Right lung (tissue), 10 donors: ENCODE measurements at places on chromosomes 4 and X. TPM values are rescaled to one million over a fixed set of nuclear protein-coding genes. Genes with fewer than 3 reads are reported as not detected.

DNA sequence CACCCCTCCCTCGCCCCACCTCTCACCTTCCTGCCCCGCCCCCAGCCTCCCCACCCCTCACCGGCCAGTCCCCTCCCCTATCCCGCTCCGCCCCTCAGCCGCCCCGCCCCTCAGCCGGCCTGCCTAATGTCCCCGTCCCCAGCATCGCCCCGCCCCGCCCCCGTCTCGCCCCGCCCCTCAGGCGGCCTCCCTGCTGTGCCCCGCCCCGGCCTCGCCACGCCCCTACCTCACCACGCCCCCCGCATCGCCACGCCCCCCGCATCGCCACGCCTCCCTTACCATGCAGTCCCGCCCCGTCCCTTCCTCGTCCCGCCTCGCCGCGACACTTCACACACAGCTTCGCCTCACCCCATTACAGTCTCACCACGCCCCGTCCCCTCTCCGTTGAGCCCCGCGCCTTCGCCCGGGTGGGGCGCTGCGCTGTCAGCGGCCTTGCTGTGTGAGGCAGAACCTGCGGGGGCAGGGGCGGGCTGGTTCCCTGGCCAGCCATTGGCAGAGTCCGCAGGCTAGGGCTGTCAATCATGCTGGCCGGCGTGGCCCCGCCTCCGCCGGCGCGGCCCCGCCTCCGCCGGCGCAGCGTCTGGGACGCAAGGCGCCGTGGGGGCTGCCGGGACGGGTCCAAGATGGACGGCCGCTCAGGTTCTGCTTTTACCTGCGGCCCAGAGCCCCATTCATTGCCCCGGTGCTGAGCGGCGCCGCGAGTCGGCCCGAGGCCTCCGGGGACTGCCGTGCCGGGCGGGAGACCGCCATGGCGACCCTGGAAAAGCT, at the start of the genes HTT and HTT-AS:
HTT (plus strand) TSS at position 604 of the 768 bp plus-strand sequence; CDS start at position 749, 145 bp downstream.
HTT-AS (minus strand) TSS at position 461 of the 768 bp plus-strand sequence.
- DNase-seq = peak; percentile 98

Gene SPANXD
- not detected for polyA plus RNA-seq

Gene ETNPPL
- not detected for polyA plus RNA-seq

Gene C4orf51
- not detected for polyA plus RNA-seq

Gene SUPT20HL2
- not detected for polyA plus RNA-seq

- DNase-seq = no peak
These were observed 210.4 kb downstream of the MID1IP1 start for GRCh38 chrX:39011454-39012221.

Gene GABRB1
- not detected for polyA plus RNA-seq

GRCh38 chr4:102642631-102643298, 118.0 kb downstream of the MANBA start:
- DNase-seq = no peak

GRCh38 chr4:168188754-168189153, 96.4 kb downstream of the ANXA10 start:
- DNase-seq = no peak

Gene SLIT2
- 112 TPM for polyA plus RNA-seq

GRCh38 chrX:123976706-123977316, 15.3 kb downstream of the STAG2 start:
- no peak for DNase-seq

Gene TMEM35A
- polyA plus RNA-seq = 9.0 TPM

Gene PPARGC1A
- polyA plus RNA-seq = 3.7 TPM

DNA sequence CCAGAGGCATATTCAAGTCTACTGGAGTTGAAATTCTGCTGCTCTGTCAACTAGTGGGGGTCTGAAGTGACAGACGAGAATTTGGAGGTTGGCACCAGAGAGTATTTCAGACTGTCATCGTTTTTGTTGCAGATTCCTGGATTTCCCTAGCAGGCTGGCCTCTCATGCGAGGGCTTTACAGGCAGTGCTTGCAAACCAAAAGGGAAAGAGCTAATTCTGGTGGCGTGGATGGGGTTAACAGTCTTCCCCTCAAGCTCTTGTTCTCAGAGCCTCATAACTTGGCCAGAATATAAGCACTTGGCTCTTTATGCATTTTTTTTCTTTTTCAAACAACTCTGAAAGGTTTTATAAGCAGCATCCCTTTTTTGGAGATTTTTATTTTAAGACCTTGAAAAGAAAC, at the start of gene SPARCL1:
SPARCL1 (minus strand) TSS at position 190 of the 400 bp plus-strand sequence. CDS start 29,802 bp downstream, outside the sequence.
- DNase-seq = peak; percentile 80
